ENCODE measurements at places on chromosomes 7 and 10.

DNA sequence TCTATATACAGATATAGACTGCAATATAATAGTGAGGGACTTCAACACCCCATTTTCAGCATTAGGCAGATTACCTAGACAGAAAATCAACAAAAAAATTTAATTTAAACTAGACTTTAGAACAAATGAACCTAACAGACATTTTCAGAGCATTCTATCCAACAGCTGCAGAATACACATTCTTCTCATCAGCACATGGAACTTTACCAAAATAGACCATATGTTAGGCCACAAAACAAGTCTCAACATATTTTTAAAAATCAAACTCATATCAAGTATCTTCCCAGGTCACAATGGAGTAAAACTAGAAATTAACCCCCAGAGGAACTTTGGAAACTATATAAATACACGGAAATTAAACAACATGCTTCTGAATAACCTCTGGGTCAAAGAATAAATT is 169.6 kb downstream of the MTERF1 start:
- no peak for DNase-seq

GRCh38 chr10:87850742-87851205 is 12.6 kb downstream of the KLLN start:
- peak; percentile 67 for DNase-seq

DNA sequence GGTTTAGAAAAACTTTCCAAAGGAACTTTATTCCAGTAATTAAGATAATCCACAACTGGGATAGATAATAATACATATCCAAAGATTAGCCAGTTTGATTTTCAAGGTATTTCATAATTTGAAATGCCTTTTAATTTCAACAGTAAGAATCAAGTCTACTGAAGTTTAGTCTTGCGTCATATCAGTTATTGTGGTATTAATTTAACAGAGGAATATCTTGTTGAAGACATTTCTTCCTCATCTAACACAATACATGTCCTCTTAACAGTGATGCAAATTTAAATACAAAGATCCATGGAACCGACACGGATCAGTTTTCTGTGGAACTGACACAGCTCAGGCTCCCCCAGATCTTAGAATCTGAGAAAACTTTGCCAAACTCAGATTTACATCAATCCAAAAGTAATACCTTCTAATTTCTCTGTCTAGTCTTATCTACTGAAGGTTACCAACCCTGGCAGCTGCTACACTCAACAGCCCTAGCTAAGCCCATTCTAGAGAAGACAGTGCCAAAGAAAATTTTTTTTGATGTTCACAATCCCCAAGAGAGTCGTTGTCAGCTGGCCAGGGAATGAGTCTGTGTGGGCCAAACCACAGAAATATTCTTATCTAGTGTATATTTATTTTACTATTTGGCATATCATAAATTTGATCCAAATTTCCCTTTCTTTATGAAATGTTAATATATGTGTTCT is 365.2 kb upstream of the MEOX2 start:
- DNase-seq: no peak

DNA sequence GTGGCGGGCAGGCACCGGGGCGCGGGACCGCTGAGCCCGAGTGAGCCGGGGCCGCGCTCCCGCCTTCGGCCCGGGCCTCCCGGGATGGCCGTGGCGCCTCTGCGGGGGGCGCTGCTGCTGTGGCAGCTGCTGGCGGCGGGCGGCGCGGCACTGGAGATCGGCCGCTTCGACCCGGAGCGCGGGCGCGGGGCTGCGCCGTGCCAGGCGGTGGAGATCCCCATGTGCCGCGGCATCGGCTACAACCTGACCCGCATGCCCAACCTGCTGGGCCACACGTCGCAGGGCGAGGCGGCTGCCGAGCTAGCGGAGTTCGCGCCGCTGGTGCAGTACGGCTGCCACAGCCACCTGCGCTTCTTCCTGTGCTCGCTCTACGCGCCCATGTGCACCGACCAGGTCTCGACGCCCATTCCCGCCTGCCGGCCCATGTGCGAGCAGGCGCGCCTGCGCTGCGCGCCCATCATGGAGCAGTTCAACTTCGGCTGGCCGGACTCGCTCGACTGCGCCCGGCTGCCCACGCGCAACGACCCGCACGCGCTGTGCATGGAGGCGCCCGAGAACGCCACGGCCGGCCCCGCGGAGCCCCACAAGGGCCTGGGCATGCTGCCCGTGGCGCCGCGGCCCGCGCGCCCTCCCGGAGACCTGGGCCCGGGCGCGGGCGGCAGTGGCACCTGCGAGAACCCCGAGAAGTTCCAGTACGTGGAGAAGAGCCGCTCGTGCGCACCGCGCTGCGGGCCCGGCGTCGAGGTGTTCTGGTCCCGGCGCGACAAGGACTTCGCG is 534 bp downstream of the FZD9 start:
- peak; percentile 62 for DNase-seq

DNA sequence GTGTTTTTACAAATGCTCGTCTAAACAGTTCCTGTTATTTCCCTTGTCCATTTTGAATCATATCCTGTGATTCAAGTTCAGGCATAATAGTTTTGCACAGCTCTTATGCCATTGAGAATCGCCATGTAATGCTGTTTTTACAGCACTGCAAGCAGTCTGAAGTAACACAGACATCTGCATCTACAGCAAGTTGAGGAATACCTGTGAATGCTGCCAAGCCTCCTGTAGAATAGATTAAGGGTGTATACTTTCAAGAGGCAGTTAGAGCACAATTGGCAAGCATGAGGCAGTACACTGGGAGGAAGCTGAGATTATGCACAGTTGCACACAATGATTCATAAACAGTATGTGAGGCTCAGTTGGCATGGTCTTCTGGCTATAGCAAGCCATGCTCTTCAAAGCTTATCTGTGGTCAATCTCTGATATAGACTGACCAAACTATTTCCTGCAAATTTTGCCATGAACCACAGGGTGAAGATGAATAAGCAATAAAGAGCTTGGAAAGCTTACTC is 121.9 kb upstream of the AKR1E2 start:
- DNase-seq: no peak

GRCh38 chr10:130459011-130459410 is 322.8 kb downstream of the GLRX3 start:
- no peak for DNase-seq

- DNase-seq: peak; percentile 41
Observed at GRCh38 chr10:89351780-89352597, 24.2 kb downstream of the IFIT3 start.

GRCh38 chr7:31437250-31437865 is 76.5 kb upstream of the ITPRID1 start:
- no peak for DNase-seq

DNA sequence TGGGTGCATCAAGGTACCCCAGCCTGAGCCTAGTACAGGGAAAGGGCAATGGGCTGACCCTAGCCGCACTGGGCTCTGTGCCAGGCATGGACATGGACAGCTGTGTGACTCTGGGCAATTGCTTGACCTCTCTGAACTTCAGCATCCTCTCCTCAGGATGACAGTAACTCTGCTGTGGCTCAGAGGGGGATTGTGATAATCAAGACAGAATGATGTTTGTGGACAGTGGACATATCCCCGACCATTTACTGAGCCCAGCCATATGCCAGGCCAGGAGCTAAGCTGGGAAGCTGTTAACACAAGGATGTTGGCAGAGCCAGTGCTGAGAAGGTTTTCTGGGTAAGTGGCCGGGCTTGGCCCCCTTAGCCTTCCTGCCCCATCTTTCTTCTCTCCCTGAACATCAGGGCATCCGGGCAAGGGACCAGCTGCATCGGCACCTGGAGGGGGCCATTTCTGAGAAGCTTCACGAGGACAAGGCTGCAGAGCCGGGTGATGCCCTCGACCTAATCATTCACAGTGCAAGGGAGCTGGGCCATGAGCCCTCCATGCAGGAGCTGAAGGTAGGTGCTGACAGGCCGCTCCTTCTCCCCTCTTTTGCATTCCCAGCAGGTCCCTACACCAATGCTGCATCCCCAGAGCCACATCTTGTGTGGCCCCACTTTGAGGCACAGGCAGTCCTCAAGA is 3.5 kb downstream of the CYP26C1 start:
- DNase-seq: no peak

GRCh38 chr10:79984851-79985250 is 35.9 kb upstream of the SFTPD start:
- no peak for DNase-seq

- peak; percentile 74 for DNase-seq
Observed at GRCh38 chr7:4661871-4662270, 20.2 kb upstream of the FOXK1 start.

DNA sequence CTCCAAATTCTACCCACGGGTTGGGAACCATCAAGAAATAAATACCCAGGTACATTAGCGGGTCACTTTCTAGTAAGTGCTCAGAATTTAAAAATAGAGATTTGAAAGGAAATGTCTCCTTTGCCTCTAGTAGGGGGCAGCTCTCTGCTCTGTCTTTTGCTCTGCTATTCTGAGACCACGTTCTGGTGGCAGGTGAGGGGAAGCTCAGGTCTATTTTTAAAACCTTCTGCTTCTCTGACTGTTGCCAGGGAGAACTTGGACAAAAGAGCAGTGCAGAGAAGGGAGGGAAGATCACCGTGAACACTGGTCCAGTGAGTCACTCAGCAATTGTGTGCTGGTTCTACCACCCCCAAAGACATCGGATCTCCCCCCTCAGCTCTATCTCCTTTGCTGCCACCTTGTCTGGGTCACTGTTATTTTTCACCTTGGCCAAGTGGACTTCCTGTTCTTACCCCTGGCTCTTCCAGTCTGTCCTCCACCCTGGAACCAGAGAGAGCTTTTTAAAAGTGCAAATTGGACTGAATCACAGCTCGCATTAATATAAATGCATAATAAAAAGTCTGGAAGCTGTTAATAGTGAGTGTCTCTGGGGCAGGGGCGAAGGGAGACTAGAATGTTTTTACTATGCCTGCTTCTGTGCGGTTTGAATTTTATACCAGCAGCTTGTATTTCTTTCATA is 72.4 kb upstream of the LOXL4 start:
- no peak for DNase-seq

All from right cardiac atrium (tissue), 5 donors.